NCI-H2081 treated with DMSO at 0.1 percent for 48 hours (cell line): ENCODE measurements at places on chromosomes 2 and 18.

DNA sequence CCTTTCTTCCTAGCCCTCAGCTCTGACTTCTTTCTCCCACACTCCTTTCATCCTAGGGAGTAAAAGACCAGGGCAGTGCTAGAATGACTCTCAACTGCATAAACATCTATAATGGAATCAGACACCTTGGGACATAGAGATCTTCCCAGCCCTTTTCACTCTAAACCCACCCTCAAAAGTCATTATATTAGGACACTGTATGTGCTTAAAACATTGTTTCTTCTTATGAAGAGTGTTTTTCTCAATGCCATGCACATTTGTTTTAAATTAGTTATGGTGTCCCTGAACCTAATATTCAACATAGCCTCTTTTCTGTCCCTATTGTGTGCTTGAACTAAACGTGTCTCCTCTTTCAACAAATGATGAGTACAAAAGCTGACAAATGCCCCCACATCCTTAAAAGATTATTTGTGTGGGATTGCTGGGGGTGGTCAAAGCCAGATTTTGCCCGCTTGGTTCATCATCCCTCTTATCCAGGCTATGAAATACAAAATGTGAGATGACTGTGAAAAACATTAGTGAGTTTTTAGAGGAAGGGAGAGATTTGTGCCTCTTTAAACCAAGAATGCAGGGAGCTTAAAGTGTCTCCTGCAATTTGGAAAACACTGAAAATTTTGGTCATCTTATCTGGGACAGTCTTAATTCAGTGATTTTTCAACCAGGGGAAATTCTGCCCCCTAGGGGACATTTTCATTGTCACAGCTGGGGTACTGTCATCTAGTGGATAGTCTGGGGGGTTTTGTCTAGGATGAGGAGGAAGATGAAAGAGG is 29.0 kb downstream of the SERPINB5 start:
- no peak for DNase-seq

GRCh38 chr2:128603411-128603924 is 284.8 kb upstream of the HS6ST1 start:
- DNase-seq: no peak

DNA sequence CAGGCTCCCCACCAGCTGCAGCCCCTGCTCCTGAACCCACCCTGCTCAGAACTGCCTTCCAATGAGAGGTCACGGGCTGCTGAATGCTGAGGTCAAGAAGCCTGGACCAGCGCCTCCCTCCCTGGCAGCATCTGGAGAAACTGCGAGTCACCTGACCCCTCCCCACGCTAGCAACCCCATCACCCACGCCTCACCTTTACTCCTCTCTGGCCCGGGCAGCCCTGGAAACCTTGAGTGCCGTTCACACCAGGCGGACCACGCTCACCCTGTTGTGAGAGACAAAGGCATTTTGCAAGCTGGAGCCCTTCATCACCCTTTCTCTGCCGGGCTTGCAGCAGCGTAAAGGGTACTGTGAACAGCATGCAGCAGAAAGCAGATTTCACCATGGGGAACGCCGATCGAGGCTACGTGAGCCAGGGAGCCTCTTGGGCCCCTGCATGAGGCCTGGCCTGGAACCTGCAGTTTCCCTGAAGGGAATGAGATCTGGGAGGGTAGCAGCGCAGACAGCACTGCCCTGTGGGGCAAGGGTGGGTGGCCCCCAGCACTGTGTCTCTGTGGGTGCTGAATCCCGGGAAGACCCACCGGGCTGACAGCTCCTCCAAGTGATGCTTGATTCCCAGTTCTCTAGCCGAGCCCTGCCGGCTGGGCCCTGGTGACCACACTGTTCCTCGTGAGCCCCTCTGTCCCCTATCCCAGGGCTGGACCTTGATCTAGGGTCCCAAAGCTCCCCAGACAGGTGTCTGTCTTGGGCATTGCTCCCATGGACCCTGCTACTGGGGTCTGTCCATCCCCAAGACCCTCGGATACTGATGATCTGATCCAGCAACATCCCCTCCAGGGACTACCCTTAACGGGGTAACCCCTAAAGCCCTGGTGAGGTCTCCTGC is 53.8 kb downstream of the COL6A3 start:
- no peak for DNase-seq

GRCh38 chr18:58723810-58724602 is 52.7 kb downstream of the MALT1 start:
- DNase-seq: no peak

GRCh38 chr2:40440835-40441234 is 11.1 kb downstream of the SLC8A1 start:
- no peak for DNase-seq

GRCh38 chr2:230742781-230743180 is 30.1 kb downstream of the CAB39 start:
- no peak for DNase-seq

GRCh38 chr18:54192415-54192814 is 32.1 kb downstream of the MBD2 start:
- no peak for DNase-seq

- DNase-seq: no peak
Observed at GRCh38 chr2:164816046-164816445, 25.6 kb downstream of the COBLL1 start.

GRCh38 chr18:3400567-3401296 is 49.2 kb upstream of the TGIF1 start:
- no peak for DNase-seq

GRCh38 chr18:48780913-48781162 is 169.9 kb downstream of the SMAD7 start:
- DNase-seq: no peak

GRCh38 chr2:3200420-3200939 is 177.1 kb downstream of the EIPR1 start:
- no peak for DNase-seq

- DNase-seq: no peak
Observed at GRCh38 chr2:64784168-64785061, 130.7 kb upstream of the SERTAD2 start.

DNA sequence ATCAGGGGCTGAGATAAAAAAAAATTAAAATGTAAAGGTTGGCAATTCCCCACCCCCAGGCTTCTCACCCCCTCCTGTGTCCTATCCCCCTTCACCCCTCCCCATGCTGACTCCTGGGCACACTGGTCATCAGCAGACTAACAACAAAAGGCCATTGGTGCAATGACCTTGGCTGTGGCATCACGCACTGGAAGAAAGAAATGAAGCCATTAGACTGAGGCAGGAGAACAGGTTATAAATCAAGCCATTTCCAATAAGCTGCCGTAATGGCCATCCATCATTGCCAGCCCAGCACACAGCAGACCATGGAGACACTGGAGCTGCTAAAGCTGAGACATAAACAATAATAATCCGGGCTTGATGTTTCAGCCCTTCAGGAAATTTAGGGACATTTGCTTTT is 342.4 kb upstream of the ETAA1 start:
- no peak for DNase-seq

DNA sequence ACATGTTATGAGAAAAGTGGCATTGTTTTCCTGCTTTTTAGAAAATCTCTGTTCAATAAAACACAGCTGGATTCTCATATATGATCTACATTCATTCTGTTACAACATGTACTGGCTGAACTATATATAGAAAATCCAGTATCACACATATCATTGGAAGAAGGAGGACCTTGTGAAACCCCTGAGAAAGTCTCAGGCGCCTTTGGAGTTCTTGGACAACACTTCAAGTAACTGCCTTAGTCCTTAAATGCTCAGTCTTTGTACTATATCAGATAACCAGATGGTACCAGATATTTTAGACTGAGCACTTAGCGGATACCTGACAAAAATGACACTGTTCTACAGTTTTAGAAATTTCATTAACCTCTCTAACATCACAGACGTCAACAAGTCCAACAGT is 72.2 kb downstream of the ACVR1 start:
- no peak for DNase-seq

DNA sequence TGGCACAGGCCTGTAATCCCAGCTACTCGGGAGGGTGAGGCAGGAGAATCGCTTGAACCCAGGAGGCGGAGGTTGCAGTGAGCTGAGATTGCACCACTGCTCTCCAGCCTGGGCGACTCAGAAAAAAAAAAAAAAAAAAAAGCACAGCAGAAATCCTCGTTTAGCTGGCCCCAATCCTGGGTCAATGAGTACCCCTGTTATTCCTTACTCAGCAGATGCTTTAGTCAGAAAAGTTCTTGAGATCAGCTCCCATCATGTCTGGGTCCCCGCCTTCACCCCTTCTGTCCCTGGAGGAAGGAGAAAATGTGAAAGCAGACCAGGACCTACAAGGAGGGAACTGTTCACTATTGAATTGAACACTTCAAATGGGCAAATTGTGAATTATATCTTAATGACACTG is 16.4 kb upstream of the KCNG3 start:
- no peak for DNase-seq

- no peak for DNase-seq
Observed at GRCh38 chr2:45166229-45166890, 157.1 kb upstream of the SIX2 start.

- no peak for DNase-seq
Observed at GRCh38 chr2:74005786-74006185, 21.1 kb downstream of the TET3 start.

GRCh38 chr2:121004950-121005349 is 269.3 kb downstream of the GLI2 start:
- no peak for DNase-seq

- DNase-seq: peak; percentile 74
Observed at GRCh38 chr2:63841254-63842022, at the start of gene UGP2. UGP2 (plus strand) TSS chr2:63841896; CDS start chr2:63842186, 290 bp downstream.

- DNase-seq: no peak
Observed at GRCh38 chr2:132665401-132666140, 4.4 kb downstream of the LYPD1 start.

DNA sequence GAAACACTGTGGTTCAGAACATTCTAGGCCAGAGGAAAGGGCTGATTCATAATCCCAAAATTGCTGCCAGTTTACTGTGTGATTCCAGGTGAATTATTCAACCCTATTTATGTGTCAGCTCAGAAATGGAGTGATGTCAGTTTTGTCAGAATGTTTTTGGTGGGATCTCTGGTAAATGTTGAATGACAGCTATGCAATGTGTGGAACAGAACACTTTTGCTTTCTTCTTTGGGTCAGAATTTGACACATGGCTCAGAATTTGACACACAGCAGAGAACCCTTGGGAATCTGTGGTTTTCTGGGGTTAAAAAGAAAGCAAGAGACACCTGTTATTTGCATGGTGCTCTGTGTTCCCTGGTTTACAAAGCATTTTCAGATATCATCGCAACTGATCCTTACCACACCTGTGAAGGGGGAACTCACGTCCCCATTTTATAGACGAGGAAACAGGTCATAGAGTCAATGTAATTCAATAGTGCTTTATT is 1.6 kb upstream of the MTA3 start:
- no peak for DNase-seq

DNA sequence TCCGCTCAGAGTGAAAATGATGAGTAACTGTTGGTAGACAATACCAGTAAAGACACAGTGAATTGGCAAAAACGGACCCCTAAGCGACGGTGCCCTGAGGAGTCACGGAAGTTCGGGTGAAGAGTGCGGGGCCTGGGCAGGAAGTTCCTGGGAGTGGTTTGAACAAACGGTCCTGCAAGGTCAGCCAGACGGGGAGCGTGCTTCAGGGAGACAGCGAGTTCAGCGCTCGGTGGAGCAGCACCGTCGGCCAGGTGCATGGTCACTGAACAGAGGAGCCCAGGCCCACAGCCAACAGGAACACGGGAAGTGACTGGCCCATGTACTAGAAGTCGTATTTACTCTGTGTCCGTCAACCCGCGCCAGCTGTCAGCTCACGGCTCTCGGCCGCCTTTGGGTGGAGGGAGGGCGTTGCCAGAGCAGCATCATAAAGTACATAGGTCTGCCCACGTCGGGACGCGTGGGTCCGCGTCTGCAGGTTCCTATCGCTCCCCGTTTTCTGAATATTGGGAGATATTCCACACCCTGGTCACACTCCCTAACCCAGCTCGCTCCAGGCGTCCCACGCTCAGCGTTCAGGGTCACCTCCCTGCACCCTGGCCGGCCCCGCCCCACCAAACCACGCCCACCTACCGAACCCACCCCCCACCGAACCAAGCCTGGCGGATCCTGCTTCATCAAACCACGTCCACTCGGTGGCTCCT is 75.6 kb upstream of the UXS1 start:
- DNase-seq: no peak

DNA sequence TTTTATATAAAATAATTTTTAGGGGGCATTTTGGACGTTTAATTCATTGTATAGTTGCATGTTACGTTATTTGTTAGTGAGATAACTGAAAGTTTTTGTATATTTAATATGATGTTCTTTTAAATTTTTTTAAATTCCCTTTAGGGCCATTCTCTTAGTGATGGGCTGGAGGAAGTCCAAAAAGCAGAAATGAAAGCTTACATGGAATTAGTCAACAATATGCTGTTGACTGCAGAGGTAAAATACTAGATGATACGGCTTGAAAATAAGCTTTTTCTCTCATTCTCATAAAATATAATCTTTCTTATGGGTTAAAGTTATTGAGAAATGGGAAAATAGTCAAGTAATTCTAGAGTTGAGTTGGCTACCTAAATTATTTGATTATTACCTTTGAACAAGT is 58.9 kb downstream of the MTX2 start:
- no peak for DNase-seq

GRCh38 chr18:70442933-70443332 is 154.1 kb downstream of the SOCS6 start:
- DNase-seq: no peak

- DNase-seq: no peak
Observed at GRCh38 chr2:7976206-7976605, 705.6 kb upstream of the ID2 start.

DNA sequence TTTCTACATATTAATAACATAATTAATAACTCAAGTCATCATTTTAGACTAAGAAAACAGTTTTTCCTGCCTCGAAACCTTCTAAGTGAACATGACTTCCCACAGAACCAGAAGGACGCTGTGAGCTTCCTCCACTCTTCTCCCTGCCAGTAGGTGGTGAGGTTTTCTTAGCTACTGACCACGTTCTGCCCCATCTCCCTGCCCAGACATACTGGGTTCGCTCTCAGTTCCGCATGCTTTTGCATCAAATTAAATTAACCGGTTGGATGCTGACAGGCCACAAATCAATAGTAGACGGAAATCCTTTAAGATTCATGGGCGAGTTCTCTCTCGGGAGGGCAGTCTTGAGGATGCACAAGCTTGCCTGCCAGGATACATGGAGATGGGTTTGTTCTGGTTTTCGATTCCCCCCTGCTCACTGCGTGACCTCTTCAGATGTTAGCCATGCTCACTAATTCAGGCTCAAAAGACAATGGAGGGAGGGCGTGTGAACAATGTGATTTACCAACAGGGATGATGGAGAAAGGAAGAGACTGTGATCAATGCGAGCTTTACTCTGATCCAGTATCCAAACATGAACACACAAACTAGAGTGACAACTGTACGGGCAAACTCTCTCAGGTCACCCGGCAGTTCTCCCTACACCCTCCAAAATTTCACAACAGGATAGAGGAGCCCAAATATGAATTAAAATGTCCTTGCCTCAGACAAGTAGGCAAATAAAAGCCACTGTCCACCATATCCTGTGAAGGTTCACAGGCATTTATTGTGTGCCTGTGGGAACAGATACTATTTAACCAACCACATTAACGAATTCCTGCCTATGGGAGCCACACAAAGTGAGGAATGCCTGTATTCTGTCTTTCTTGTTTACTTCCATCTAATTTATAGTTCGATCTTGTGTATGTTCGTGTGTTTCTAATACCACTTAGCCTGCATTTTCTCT is 375.7 kb downstream of the EIPR1 start:
- no peak for DNase-seq

- no peak for DNase-seq
Observed at GRCh38 chr2:239697399-239698164, 296.8 kb upstream of the HDAC4 start.

- DNase-seq: no peak
Observed at GRCh38 chr2:120722568-120723421, 12.9 kb upstream of the GLI2 start.
